EL (cell line): ENCODE measurements at places on chromosomes 4 and X.
A peak's percentile ranks its signal among the peaks of the same experiment; 100 is the strongest.

DNA sequence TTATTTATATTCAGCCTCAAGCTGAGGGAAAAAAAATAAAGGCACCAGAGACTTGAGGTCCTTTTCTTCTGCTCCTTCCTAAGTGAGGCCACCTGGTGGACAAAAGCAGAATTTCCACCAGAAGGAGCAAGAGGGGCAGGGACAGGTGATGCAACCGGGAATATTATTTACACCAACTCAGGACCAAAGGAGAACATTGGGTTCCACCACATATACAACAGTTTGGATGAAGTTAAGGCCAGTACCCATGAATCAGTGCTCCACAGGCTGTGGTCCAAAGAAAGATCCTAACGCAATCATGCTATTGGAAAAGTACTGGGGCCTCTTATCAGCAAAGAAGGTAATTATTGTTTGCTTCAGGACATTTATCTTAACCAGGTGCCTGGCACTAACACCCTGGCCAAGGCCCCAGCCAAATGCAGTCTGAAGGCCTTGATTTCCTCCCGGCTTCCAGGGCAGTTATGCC is 57.4 kb downstream of the TSC22D3 start:
- DNase-seq, result peak; percentile 73

- DNase-seq, result no peak
Measured at GRCh38 chr4:73703320-73703719, 37.0 kb upstream of the CXCL8 start.

- DNase-seq, result no peak
Measured at GRCh38 chr4:7058792-7059191, 9.1 kb downstream of the GRPEL1 start.

GRCh38 chr4:6196324-6196723 is 4.0 kb downstream of the JAKMIP1 start:
- no peak for DNase-seq

DNA sequence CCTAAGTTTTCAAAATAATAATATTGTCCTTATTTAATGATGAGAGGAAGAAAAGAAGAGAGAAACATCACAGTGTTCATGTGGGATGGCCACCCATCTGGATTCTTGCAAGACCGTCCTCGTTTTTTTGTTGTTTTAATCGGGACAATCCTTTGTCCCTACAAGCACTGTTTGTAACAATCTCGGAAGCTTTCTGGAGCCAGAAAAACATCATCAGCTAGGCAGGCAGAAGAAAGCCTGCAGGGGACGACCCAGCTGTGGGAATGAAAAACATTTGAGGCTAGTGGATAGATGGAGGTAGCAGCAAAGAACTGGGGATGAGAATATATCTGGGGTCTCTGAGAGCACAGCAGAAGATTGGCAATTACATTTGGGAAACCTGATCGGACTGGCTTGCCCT is 105.6 kb downstream of the DKK2 start:
- DNase-seq, result no peak

DNA sequence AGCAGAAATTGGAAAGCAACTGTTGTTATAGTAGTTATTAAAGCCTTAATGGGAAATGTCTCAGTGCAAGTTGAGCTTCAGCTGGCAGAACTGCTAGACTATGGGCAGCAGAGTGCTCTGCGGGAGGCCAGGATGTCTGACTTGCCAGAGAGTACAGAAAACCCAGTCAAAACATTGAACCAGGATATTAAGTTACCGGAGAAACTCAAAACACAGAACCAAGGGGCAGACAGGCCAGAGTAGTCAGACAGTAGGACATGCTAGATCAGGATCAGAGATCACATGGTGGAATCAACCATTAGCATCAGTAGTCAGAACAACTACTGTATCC is 72.9 kb upstream of the TNIP3 start:
- no peak for DNase-seq

GRCh38 chr4:132284910-132285426 is 864.1 kb upstream of the PCDH10 start:
- DNase-seq, result no peak

GRCh38 chr4:40621592-40622512 is 7.8 kb downstream of the RBM47 start:
- peak; percentile 95 for DNase-seq

GRCh38 chr4:140308366-140309123 is 64.9 kb upstream of the SCOC start:
- peak; percentile 72 for DNase-seq

DNA sequence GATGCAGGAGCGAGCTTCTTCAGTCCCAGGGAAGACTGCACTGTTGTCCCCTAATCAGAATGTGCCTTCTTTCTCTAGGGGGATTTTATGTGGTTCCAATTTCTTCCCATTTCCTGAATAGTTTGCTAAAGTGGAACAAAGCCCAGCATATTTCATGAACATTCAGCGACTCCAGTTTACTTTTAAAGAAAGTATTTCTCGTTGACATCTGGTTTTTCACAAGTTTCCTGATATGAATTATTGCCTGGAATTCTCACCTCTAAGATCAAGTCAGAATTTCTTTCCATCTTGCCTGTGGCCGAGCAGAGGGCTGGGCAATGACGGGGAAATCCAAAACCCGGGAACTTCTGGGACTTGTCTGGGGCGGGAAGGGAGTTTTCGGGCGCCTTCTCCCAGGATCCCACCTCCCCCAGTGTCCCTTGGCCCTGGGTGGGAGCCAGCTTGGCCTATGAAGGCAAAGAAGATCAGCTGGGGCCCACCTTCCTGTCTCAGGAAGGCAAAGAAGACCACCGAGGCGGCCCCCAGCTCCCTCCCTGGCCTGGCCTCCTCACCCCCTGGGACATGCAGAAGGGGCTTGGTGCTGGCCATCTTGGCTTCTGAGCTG is 15.4 kb downstream of the SORCS2 start:
- DNase-seq, result no peak

DNA sequence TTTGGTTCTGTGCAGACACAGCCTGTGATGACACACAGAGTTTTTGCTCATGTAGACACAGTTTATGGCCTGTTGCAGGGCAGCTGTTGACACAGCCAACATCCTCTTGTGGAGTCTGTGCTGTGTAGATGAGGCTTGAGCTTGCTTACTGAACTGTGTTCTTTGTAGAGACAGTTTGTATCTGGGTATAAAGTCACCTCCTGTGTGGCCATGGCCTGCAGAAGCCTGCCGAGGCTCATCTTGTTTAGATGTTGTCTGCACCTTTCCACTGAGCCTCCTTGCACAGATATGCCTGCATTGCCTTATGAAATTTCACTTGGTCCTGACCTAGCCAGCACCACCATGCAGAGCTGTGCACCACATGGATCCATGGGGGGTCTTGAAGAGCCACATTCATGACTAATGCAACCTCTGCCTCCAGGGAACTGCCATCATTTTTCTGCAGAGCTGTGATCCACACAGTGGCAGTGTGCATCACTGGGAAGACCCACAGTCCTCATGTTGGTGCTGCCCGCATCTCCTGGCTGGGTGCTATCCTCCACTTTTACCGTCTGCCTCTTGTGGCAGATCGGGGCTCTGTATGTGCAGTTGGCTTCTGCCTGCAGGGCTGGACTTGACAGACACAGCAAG is 198.0 kb upstream of the MAMLD1 start:
- DNase-seq, result no peak

DNA sequence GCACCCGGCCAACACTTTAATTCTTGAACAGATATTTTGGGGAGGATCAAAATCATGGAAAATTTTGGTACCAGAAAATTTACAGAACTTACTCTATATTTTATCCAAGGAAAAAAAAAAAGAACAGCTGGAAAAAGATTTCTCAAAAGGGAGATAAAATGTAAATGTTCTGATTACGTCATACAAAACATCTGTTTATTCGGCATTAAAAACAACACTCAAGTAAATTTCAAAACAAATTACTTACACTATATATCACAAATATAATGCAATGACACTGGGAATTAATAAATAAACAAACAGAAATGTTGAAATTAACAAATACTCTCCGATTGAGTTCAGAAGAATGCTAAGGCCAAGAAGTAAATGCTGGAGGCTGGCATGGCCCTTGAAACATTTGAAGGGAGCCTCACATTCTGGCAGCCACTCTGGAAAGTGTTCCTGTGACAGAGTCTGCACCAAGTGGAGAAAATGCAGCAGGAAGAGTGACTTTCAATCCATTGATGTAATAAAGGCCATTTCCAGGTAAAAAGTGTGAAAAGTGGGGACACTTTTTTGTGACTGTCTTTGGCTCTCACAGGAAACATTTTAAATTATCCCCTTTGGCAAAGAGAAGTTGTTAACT is 486.0 kb upstream of the CTSO start:
- no peak for DNase-seq
